ENCODE measurements at places on chromosomes 13 and 19.

- DNase-seq, result no peak
Observed at GRCh38 chr19:27792576-27793127, 1420.3 kb downstream of the UQCRFS1 start.

GRCh38 chr19:57830071-57830602 is at the start of gene ZNF587B:
TSS of gene ZNF587B (plus strand) at chr19:57830299. CDS start at chr19:57830529, 230 bp downstream.
- DNase-seq, result no peak

DNA sequence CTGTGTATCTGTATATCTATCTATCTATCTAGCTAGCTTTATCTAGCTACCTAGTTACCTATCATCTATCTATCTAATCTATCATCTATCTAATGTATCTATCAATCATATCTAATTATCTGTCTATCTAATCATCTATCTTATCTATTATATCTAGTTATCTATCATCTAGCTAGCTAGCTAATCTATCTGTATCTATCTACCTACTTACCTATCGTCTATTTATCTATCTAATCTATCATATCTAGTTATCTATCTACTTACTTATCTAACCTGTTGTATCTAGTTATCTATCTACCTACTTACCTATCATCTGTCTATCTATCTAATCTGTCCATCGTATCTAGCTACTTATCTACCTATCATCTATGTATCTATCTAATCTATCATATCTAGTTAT is 17.9 kb downstream of the VSTM1 start:
- no peak for DNase-seq

DNA sequence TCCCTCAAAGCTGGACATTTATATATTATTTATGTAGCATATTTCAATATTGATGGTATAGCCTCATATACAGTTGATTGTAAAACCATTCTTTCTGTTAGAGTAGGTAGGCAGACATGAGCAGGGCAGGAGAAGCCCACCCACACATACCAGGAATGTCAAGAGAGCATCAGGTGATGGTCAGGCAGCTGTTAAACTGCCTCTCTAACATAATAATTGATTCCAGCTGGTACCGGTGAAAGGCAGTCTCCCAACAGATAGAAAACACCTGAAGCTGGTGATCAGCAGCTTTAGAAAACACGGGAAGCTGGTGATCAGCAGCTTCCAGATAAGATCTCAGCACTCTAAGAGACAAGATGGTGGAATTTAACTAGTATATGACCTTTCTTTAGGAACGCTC is 132.9 kb downstream of the SLITRK6 start:
- DNase-seq, result no peak

DNA sequence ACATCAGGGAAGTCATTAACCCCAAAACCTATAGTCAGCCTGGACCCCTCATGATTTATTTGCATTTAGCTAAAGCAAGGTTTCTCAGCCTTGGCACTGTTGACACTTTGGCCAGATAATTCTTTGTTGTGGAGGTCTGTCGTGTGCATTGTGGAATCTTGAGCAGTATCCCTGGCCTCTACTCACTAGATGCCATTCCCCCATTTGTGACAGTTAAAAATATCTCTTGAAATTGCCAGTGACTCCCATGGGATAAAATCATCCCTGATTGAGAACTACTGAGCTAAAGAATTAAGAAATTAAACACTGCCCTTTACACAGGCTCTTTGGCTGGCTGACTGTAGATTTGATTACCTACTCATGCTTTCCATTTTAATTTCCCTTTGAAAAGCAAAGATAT is 102.7 kb downstream of the LMO7 start:
- DNase-seq, result no peak

DNA sequence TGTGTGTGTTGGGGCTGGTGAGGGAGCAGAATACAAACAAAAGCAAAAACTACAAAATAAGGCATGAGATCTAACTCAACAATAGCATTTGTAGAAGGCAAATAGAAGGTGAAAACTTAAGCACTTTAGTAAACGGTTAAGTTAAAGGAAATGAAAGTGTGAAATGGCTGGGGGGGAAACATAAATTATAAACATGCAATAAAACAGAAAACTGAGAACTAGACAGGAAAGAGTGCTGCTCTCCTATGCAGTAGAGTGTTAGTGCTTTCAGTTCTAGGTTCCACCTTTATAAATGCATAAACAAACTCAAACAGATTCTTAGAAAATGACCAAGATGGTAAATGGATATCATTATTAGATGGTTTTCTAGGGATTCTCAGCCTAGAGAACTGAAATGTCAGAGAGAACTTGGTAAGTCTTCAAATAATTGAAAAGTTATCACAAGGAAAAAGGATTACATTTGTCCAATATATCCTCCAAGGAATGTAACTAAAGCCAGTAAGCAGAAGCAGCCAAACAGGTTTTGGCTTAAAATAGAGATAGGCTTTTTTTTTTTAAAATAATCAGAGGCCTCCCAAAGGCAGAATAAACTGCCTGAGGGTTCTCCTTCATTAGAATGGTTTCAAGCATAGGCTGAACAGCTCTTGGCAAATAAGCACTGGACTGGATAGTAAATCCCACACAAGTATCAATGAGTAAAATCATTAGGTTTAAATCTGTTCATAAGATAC is 23.3 kb downstream of the RBM26 start:
- DNase-seq, result no peak

GRCh38 chr19:887072-887471 is 5.9 kb downstream of the MED16 start:
- DNase-seq, result no peak

GRCh38 chr19:558770-559439 is 13.5 kb upstream of the BSG start:
- no peak for DNase-seq

GRCh38 chr13:32423592-32423991 is 4.3 kb downstream of the N4BP2L1 start:
- no peak for DNase-seq

All from HCEC 1CT (cell line).